Panc1 (cell line): ENCODE measurements at places on chromosomes 1 and 21.

DNA sequence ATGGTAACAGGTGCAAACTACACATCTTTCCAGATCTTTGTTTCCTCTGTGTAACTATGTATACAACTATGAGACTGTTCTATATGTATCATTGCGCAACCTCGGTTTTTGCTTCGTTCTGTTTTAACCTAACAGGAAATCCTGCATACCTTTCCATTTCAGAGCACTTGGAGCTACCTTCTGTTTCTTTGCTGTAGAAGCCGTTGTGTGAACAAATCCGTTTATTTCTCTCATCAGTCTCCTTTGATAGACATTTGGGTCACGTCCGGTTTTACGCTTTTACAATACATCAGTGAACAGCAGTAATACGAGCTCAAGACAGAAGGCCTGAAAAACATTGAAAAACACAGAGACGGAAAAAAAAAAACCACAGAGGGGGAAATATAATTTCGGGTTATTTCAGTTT lies 10.5 kb downstream of the ATP5IF1 start:
- DNase-seq: no peak

DNA sequence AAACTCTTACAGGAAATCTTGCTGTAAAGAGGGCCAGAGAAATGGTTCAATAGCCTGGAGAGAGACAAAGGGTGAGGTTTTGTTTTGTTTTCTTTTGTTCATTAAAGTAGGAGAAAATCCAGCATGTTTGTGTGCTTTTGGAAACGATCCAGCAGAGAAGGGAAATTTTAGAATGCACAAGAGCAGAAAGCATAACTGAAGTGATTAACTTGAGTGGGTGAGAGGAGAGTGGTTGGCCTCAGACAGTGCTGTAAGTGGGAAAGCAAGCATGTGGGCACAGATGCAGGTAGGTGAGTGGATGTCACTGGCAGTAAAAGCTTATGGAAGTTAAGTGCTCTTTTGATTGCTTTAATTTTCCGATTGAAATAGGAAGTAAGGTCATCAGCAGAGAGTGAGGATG lies 50.2 kb downstream of the EEIG2 start:
- no peak for DNase-seq

GRCh38 chr1:18949686-18950400 lies 6.6 kb downstream of the IFFO2 start:
- no peak for DNase-seq

- no peak for DNase-seq
Observed at GRCh38 chr1:12085643-12086260, 22.6 kb downstream of the TNFRSF8 start.

GRCh38 chr1:17400725-17401341 lies 28.8 kb downstream of the PADI6 start:
- no peak for DNase-seq

- DNase-seq: no peak
Observed at GRCh38 chr1:5887349-5887970, 104.8 kb downstream of the NPHP4 start.

GRCh38 chr1:38009088-38009840 lies 3.3 kb upstream of the UTP11 start:
- DNase-seq: no peak
